ENCODE measurements at places on chromosomes 1 and 21. TPM values are rescaled to one million over a fixed set of nuclear protein-coding genes. Genes with fewer than 3 reads are reported as not detected.

The ZSCAN20 gene
- total RNA-seq, result 11.1 TPM

The MCOLN2 gene
- total RNA-seq, result 1.1 TPM

The S100A8 gene
- not detected for total RNA-seq

The CD34 gene
- total RNA-seq, result not detected

DNA sequence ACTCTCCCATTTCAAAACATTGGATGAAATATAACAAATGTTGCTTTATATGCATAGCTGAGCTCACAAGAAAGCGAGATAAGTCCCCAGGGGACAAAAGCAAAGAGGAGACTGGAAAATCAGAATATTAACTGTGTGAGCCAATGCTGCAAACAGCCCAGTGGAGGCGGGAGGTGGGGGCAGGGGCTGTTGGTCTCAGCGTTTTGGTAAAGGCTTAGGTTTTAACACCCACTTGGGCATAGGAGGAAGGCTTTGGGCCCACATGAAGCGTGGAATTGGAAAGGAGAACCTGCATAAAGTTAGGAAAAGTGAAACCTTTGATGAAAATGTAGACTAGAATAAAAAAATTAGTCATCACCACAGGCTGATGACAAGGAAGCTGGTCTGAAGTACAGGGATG is 30.2 kb upstream of the SMIM12 start:
- no peak for DNase-seq

- DNase-seq, result peak; percentile 8
These were observed at the start of gene DAB1 for GRCh38 chr1:57423656-57424211. Gene DAB1 (minus strand): TSS chr1:57424060. CDS start chr1:57291030, 133,030 bp downstream.

DNA sequence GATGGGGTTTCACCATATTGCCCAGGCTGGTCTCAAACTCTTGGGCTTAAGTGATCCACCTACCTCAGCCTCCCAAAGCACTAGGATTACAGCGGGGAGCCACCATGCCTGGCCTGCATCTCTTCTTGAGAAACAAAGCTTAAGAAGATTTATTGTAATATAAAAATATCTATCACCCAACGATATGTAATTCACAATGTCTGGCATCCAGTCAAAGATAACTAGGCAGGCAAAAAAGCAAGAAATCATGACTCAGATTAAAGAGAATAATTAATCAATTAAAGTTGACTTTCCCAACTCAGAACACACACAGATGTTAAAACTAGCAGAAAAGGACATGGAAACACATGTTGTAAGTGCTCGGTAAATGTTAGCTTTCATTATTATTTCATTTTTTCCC is 26.5 kb upstream of the POU2F1 start:
- no peak for DNase-seq

DNA sequence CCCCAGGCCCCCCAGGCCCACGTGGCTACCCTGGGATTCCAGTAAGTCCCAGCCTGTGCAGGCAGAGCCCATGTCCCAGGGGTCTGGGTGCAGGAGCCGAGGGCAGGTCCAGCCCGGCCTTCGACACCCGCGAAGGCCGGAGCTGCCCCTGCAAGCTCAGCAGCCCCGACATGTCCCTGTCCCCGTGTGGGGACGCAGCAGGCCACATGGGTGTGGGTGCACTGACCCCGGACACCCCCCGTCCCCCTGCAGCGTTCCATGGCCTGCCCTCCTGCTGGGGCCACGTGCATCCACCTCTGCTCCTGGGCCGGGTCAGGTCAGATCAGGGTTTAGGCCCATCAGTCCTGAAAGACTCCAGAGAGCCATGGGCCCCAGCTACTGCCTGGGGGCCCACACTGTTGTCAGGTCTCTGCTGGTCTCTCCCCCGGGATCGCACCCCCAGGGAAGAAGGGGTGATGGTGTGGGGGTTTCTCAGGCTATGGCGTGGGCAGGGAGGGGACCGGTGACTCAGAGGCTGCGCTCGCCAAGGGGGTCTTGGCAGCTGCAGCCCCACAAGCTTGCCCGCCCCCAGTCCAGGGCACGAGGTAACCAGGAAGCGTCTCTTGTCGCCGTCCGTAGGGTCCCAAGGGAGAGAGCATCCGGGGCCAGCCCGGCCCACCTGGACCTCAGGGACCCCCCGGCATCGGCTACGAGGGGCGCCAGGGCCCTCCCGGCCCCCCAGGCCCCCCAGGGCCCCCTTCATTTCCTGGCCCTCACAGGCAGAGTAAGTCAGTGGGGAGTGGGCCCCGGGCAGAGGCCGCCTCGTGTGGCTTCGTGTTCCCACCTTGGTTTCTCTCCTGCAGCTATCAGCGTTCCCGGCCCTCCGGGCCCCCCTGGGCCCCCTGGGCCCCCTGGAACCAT is 37.5 kb downstream of the SLC19A1 start:
- no peak for DNase-seq

DNA sequence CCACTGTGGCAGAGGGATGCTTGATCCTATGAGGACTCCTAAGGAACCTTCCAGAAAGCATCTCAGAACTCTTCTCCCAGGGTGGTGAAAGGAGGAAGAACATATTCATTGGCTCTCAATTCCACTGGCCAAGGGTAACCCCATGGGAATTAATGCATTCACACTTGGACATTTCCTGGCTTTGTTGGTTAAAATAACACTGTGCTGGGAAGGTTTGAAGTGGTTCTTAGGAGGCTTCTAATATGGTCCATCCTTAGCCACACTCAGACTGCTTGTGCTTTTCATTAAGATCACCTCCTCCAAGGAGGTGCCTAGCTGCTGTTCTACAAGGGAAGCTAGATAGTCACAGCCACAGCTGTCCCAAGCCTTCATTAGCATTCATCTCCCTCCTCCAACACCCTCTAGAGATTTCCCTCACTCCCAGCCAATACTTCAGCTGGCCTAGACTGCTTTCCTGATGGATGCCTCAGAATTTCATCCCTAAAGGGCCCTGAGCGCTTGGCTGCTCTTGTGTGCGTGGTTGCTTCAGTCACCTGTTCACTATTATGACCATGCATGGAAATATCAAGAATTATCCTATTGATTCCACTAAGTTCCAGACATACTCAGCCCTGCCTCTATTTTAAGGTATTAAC is 544.4 kb downstream of the PLPP3 start:
- no peak for DNase-seq

DNA sequence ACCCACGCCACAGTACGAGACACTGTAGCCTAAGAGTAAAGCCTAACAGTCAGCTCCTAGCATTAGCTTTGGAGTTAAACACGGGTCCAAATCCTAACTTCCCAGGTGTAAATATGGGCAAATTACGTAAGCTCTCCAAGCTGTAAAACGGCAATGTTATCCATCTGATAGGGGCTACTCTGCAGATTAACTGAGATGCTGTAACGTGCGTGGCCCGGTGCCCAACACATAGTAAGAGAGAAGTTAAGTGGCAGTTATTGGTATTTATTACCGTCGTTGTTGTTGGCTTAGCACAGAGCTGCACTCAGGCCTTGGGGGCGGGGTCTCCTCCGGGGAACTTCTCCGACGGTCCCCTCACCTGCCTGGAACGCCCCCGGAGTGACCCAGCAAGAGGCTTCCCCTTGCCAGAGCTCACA is 457 bp downstream of the TRAPPC3 start:
- no peak for DNase-seq

GRCh38 chr1:6243053-6243834 is 735 bp upstream of the HES3 start:
- DNase-seq, result no peak

- DNase-seq, result no peak
These were observed 529 bp upstream of the MARCKSL1 start for GRCh38 chr1:32336591-32336932.

DNA sequence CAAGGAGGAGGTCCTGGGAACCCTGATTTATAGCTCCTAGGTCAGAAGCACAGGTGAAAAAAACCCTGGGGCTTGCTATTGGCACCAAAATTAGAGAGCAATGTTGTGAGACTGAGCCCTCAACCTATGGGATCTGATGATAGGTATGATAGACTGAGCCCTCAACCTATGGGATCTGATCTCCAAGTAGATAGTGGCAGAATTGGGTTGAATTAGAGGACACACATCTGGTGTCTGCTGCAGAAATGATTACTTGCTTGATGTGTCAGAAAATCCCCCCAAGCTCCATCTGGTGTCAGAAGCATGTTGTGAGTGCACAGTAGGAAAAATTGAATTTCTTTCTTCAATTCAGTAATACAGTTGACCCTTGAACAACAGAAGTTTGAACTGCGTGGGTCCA is 62.4 kb downstream of the MAP3K21 start:
- DNase-seq, result no peak

DNA sequence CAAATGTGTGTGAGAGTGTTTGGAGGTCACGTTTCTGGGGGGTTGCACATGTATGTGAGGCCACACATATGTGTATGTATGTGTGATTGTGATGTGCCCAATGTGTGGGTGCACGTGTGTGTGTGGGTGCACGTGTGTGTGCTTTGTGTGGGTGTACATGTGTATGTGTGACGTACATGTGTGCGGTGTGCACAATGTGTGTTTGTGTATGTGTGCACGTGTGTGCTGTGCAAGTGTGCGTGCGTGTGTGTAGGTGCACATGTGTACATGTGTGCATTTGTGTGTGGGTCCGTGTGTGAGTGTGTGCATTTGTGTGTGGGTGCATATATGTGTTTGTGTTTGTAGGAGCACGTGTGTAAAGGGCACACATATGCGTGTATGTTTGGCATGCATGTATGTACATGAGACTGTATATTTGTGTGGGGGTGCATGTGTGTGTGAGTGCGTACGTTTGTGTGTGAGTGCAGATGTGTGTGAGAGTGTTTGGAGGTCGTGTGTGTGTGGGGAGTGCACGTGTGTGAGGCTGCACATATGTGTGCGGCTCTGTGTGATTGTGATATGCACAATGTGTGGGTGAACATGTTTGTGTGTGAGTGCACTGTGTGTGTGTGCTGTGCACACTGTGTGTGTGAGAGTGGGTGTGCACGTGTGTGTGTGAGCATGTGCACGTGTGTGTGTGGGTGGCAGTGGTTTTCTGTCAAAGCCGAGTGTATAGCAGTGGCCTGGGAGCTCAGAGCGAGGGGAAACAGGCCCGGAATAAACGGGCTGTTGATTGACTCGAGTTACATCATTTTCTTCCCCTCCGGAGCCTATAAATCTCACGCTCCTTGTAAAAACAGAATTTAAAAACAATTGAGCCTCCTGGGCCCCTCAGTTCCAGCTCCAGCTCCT is 132.7 kb upstream of the ARHGEF16 start:
- DNase-seq, result no peak

DNA sequence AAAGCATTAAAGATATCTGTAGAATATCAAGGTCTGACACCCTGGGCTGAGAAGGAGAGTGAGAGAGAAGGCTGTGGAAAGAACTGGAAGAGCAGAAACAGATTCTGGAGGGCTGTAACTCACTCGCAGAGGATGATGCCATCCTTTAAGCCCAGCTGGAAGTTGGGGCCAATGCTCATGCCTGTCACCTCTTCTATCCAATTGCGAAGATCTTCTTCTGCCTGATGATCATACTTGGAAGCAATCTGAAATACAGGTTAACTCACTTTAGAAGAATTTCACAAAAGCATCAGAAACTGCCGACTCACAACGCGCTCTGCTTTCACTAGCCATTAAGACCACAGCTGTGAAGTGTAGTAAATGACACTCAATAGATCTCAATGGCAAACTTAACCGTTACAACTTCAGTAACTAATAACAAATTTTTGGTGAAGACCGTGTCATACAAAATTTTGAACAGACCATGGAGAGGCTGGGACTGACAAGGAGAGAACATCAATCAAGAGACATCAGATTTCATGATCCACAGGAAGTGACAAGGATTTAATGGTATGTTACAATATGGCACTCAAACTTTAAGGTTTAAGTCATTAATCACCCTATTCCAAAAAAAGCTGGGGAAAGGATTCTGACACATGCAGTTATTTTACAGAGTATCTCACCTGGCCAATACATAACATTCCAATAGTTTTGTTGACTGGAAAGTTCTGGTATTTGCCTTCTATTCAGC is 23.5 kb downstream of the CNN3 start:
- DNase-seq, result peak; percentile 49

All from IMR-90 (cell line).